Heart left ventricle (tissue), 16 donors: ENCODE measurements at places on chromosomes 7 and 10.

DNA sequence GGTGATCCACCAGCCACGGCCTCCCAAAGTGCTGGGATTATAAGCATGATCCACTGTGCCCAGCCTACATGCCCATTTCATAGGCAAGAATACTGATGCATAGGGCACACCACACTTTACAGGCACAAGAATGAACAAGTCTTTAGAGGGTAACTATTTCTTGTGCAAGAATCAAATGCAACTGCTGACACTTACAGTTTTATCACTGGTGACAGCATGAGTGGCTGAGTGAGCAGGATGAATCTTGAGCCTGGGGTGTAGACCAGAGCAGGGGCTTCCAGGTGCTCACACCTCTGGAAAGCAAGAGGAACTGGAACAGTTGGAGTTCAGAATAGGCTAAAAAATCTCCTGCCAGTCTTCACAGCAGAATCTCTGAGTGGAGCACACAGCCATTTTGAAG is 287.5 kb downstream of the KCNMA1 start:
- DNase-seq: no peak

DNA sequence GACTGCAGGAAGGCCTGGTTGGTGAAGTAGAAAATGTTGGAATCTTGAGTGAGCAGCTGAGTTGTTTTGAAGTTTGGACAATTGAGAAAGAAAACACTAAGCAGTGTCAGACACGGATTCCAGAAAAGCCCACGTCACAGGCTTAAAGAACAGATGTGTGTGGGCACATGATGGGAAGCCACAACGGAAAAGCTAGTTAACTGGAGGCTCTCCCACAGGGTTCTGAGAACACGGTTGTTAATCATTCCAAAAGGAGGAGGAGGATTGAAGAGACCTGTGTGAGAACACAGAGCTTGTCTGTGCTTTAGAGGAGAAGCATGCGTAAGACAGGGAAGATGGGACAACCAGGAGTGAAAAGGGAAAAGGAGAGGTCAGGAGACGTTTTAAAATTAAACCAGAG is 42.6 kb downstream of the SHH start:
- no peak for DNase-seq

DNA sequence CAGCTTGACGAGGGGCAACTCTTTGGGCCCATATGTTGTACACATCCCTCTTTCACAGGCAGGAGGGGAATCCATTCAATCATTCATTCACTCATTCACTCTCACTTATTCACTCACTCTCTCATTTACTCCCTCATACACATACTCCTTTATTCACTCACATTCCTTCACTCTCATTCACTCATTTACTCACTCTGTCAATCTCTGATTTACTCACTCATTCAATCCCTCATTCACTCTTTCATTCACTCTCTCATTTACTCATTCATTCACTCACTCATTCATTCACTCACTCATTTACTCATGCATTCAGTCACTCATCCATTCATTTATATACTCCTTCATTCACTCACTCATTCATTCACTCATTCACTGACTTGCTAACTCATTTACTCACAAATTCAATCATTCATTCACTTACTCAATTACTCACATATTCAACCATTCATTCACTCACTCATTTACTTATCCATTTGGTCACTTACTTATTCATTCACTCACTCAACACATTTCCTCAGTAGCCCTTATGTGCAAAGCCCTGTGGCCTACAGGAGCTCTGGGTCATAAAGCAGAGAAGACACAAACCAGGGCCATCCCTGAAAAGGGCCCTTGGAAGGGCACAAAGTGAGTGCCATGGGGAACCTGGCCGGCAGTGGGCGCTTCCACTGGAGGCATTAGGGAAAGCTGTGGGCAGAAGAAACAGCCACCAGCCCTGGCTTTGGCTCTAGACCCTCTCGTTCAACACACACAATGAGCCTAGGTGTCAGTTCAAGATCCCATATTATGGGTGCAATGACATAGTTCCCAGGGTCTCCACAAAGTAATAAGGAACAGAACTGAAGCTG is 26.0 kb downstream of the HIP1 start:
- no peak for DNase-seq

DNA sequence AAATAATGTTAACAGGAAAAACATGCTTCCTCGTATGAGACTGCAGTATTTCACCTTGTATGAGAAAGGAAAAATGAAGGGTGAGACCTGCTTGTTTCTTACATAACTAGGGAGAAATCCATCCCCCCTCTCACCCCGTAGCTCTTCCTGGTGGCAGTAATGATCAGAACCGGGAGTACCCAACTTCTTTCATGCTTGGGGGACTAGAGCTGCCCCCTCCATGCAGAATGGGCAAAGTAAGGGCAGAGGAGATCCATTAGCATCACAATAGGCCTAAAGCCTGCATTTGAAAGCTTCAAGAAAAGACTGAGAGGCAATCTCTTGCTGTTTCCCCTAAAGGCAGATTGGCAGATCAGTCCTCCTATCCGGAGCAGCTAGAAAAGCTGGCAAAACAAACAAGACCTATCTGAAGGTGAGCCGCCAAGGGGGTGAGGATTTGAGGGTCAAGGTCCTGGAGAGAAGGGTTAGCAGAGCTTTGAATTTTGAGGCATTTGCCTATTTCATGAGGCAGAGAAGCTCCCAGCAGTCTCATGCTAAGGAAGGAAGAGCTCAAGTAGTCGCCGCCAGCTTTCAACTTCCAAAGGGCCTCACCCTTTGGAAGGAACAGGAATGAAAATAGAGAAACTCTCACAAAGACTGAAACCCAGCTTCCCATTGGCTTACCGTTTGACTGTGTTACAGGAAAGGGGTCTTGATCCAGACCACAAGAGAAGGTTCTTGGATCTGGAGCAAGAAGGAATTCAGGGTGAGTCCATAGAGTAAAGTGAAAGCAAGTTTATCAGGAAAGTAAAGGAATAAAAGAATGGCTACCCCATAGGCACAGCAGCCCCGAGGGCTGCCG is 36.2 kb downstream of the BAG3 start:
- no peak for DNase-seq

GRCh38 chr7:136496551-136496950 is 371.9 kb upstream of the CHRM2 start:
- DNase-seq: no peak

GRCh38 chr7:156843157-156843556 is 49.8 kb downstream of the LMBR1 start:
- no peak for DNase-seq

- no peak for DNase-seq
Observed at GRCh38 chr10:14171336-14171735, 159.4 kb downstream of the FRMD4A start.

- DNase-seq: no peak
Observed at GRCh38 chr7:101595246-101595645, 33.9 kb downstream of the MYL10 start.

DNA sequence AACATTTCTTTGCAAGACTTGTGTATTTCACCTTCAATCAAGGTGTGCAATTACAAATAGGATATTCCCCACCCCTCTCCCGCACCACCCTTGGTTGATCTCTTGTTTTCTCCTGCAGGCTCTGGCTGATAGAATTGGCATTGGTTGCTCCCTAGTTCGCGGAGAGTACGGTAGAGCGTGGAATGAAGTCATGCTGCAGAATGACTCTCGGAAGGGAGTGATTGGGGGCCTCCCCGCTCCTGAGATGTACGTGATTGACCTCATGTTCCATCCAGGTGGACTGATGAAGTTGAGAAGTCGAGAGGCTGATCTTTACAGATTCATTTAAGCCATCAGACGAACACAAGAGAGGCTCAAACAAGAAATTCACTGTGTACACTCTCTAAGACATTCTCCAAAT is 58.2 kb upstream of the MSRB2 start:
- no peak for DNase-seq

GRCh38 chr10:95263864-95264226 is 27.0 kb downstream of the PDLIM1 start:
- no peak for DNase-seq

DNA sequence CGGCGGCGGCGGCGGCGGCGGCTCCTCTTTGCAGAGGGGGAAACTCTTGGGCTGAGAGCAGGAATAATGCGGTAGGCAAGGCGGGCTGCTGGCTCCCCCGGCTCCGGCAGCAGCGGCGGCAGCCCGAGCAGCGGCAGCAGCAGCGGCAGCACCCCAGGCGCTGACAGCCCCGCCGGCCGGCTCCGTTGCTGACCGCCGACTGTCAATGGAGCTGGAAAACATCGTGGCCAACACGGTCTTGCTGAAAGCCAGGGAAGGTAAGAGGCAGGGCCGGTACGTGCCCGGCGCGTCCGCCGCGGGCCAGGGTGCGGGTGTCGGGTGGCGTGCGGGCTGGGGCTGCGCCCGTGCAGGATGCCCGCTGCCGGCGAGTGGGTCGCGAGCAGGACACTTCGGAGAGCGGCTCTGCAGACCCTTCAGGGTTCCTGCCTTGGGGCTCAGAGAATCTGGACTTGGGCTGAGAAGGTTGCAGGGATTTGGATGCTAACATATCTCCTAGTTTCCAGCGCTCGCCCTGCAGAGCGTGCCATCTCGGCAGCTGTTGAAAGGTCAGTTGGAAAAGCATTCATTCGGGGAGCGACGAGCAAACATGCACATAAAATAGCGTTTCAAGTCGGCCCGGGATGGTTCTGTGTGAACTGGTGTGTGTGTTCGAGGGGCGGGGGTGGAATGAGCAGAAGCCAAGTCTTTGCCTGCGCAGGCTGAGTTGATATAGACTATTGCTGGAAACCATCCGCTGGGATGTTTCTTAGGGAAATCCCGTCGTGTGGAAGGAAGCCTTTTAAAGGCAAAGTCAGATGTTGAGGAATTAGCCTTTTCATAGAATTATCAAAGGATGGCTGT is 562 bp downstream of the GRK5 start:
- DNase-seq: peak; percentile 56

DNA sequence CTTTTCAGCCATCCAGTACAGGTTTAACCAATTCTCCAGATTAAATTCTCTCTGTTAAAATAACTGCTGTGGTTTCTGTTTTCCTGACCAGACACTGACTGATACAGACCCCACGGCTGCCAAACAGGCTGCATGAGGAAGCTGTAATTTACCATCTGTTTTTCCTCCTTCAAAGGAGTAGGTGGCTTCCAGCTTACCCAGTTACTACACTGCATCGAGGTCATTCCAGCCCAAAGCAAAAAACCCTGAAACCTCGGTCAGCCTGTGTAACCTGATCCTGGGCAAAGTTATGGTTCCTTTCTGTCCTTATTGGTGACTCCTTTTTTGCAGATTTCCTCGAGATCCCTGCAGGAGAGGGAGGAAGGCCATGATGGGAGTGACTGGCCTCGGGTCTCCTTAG is 27.9 kb upstream of the LOXL4 start:
- DNase-seq: no peak

- DNase-seq: no peak
Observed at GRCh38 chr7:123641901-123642300, 13.8 kb upstream of the LMOD2 start.

GRCh38 chr10:106720683-106721082 is 443.8 kb downstream of the SORCS1 start:
- DNase-seq: no peak

DNA sequence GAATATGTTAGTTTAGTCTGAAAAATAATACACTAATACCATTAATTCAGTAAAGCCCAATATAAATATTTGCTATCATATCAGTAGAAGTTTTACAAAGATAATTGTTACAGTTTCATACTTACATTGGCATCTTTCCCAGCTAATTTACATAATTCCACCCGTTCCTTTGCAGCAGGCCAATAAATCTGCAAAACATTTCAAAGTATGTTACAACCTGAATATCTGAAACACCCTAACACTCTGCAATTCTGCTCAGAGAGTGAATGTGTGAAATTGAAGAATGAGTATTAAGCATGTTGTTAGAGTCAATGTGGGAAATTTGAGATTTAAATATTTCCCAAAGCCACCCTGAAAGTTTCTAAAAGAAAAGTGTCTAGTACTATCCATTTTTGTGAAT is 105.5 kb downstream of the SEMA3D start:
- no peak for DNase-seq

GRCh38 chr7:98278936-98279335 is 2.5 kb upstream of the BRI3 start:
- no peak for DNase-seq

DNA sequence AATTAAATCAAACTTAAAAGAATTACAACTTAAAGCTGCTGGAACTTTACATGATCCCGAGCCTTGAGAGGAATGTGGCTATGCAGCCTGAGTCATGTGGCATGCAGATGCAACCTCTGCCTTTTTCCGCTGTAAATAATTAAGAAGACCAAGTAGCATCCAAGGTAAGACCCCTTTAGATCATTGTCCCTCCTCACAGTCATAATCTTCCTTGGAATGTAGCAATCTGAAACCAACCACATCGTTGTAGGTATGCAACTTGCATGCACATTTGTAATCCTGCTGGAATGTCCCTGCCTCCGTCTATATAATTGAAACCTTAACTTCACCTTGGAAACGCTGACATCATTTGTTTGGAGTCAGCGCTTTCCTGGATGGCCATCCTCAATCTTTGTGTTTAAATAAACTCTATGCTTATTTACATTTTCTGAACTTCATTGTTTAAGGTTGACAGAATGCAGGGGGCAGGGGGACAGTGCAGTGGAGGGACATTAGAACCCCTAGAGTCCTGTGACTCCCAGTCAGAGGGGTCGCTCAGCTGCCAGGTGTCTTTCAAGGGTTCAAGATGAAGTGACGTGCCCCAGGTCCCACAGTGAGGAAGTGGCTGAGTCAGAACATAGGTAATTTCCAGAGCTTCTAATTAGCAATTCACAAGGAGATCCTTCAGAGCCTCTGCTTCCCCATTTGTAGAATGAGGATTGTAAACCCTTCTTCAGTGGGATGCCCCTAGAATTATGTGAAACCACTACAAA is 110.7 kb downstream of the RALA start:
- no peak for DNase-seq

GRCh38 chr7:105691082-105691679 is 109.9 kb upstream of the EFCAB10 start:
- peak; percentile 25 for DNase-seq

DNA sequence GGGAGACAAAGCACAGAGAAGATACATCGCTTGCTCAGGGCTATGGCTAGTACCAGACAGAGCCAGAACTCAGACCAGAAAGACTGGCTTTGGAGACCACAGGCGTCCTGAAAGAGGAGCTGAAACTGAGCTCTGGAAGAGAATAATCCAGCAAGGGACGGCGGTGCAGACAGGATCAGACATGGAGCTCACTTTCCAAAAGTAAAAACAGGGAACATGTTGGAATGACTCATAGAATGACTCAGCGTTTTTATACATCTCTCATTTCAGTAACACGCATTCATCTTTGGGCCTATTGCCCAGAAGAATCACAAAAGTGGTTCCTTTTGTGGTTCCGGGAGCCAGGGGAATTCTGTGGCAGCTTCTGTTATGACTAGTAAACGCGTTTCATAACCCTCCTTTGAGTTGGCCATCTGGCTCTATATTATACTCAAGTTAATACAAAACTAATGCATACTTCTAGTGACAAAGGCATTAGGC is 37.2 kb downstream of the PLEKHS1 start:
- DNase-seq: peak; percentile 36

GRCh38 chr7:46486256-46487206 is 565.5 kb upstream of the IGFBP3 start:
- peak; percentile 71 for DNase-seq

GRCh38 chr10:35004651-35005050 is 85.5 kb downstream of the CUL2 start:
- DNase-seq: no peak

GRCh38 chr7:131503639-131504038 is 52.8 kb downstream of the PODXL start:
- DNase-seq: no peak

- DNase-seq: no peak
Observed at GRCh38 chr10:78968943-78969342, 99.8 kb upstream of the ZMIZ1 start.

GRCh38 chr10:99430116-99430450 is 341 bp downstream of the GOT1 start:
- no peak for DNase-seq

- no peak for DNase-seq
Observed at GRCh38 chr10:79002336-79002735, 66.4 kb upstream of the ZMIZ1 start.
